ENCODE measurements at places on chromosomes 7 and 10.

GRCh38 chr7:129282865-129283264 is 58.0 kb downstream of the AHCYL2 start:
- DNase-seq = no peak

GRCh38 chr7:112283382-112283910 is 77.0 kb downstream of the ZNF277 start:
- DNase-seq = no peak

DNA sequence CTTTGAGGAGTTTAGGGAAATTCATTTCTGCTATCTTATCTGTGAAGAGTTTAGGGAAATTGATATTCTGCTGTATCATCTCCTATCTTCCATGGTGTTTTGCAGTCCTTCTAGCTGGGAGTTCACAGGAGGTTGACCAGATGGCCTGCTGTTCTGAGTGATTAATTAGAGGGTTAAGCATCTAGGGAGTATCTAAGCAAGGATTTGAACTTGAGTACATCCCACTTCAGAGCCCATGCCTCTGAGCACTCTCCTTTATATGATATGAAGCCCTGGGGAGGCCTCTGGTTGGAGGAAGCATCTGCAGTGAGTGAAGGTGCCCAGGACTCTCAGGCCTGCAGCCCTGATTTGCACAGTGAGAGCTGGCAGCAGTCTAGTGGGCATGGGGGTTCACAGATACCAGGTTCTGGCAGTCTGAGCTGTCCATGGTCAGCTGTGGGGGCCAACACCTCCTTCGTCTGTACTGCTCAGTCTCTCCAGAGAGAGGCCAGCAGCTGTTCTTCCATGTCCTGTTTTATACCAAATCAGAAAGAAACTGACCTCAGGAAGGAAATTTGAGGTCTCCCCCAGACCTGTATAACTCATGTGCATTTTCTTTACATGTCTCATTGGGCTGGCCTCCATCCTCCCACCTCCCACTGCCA is 156.9 kb downstream of the PLCE1 start:
- no peak for DNase-seq

DNA sequence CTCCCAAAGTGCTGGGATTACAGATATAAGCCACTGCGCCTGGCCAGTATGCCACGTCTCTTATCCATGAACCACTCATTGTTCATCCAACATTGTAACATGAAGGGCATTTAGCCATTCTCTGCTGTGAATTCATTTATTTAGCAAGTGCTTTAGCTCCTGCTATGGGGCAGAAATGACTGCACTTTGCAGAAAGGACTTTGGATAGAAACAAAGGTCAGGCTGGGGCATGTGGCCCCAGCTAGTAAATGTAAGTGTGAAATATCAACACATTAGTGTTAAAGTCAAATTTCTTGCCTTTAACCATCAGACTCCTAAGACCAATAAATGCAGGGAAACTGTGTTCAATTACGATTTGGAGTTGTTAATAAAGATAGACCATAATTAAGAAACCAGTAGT is 27.7 kb upstream of the TAX1BP1 start:
- DNase-seq = no peak

DNA sequence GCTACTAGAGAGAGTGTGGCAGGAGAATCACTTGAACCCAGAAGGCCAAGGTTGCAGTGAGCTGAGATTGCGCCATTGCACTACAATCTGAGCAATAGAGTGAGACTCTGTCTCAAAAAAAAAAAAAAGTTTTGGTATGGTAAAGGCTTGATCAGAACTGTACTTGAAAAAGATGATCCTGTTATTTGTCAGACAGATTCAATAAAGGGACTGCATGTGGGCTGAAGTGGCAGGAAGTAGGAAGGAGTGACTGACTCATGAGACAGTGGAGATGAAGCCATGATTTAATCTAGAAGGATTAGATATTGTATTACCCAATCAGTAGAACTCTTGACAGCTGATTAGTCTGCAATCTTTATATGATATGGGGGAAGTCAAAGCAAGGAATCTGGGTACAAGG is 2.7 kb upstream of the TMEM254 start:
- no peak for DNase-seq

DNA sequence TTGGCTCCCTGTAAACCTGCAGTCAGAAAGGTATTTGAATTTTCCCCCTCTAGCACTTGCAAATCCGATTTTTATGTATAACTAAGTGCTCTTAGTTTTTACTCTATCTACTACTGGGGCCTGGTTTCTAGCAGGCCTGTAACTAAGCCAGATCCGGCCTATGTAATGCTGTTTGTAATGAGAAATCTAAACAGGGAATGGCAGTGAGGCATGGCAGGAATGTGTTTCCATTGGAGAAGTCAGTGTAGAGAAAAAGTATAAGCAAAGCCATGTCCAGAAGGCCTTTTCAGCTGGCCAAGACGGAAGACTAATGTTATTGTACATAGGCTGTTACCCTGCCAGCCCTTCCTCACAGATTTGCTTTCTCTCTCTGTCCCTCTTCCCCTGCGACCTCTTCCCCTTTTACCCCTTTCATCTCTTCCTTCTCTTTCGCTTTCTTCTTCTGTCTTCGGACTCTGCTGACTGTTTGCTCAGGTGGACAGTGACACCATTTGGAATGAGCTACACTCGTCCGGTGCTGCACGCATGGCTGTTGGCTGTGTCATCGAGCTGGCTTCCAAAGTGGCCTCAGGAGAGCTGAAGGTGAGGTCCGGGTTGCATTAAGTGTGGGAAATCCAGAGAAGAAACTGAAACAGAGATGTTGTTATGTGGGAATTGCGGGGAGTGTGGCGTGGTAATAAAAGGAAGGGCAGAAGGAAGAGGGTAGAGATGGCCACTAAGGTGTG is 297.5 kb downstream of the HDAC9 start:
- DNase-seq = no peak

- peak; percentile 46 for DNase-seq
Measured at GRCh38 chr10:110388687-110389052, 84.0 kb upstream of the SMNDC1 start.

DNA sequence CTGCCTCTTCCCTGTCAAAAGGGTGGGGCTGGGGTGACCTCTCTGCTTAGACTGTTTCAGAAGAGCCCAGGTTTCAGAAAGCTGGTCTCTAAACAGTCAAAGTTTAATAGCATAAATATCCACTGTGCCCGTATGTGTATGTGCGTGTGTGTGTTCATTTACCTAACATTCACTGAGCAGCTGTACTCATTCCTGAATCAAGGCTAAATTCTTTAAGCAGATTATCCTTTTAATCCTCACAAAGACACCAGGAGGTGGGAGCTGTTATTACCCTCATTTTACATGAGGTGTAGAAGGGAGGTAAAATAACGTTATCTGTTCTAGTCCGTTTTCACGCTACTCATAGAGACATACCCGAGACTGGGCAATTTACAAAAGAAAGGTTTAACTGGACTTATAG is 72.2 kb downstream of the RSU1 start:
- DNase-seq = no peak

- no peak for DNase-seq
Measured at GRCh38 chr7:33706771-33707200, 198.6 kb upstream of the BMPER start.

GRCh38 chr10:114931072-114931679 is 6.8 kb upstream of the TRUB1 start:
- no peak for DNase-seq

GRCh38 chr10:6036861-6037321 is 25.3 kb downstream of the IL2RA start:
- DNase-seq = no peak

- DNase-seq = no peak
Measured at GRCh38 chr7:157482517-157483087, 145.8 kb downstream of the DNAJB6 start.

DNA sequence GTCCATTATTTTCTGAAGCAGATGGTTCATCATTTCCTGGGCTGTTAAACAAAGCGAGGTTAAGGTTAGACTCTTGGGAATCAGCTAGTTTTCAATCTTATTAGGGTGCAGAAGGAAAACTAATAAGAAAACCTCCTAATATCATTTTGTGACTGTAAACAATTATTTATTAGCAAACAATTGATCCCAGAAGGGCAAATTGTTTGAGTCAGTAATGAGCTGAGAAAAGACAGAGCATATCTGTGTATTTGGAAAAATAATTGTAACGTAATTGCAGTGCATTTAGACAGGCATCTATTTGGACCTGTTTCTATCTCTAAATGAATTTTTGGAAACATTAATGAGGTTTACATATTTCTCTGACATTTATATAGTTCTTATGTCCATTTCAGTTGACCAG is 10.1 kb downstream of the BUB3 start:
- DNase-seq = no peak

DNA sequence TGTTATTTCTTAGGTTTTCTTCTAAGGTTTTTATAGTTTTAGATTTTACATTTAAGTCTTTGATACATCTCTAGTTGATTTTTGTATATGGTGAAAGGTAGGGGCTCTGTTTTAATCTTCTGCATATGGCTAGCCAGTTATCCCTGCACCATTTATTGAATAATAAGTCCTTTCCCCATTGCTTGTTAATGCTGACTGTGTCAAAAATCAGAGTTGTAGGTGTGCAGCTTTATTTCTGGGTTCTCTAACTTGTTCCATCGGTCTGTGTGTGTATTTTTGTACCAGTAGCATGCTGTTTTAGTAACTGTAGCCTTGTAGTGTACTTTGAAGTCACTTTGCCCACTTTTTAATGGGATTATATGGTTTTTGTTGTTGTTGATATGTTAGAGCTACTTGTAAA is 37.9 kb upstream of the FAM13C start:
- DNase-seq = no peak

- no peak for DNase-seq
Measured at GRCh38 chr7:99094401-99094800, 49.5 kb downstream of the SMURF1 start.
